ENCODE measurements at places on chromosomes 3 and 15.
A peak's percentile ranks its signal among the peaks of the same experiment; 100 is the strongest.

DNA sequence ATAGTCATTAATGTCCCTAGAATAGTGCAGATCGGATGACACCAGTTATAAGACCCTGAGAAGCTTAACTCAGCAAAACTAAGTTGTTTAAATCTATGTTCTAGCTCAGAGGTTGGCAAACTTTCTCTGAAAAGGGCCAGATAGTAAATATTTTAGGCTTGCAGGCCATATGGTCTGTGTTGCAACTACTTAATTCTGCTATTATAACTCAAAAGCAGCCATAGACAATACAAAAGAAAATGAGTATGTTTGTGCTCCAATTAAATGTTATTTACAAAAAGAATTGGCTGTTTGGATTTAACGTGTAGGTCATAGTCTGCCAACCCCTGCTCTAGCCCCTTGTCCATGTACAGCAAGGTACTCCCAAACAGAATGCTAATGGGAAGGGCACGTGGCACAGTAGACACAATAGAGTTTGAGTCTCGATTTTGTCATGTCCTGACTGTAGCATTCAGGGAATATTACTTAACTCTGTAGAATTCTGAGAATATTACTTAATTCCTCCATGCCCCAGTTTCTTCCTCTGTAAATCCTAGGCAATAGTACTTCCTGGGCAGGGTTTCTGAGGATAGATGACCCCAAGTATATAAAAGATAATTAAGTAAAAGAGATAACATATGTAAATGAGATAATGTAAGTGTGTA, 70.5 kb upstream of the ATP2C1 start:
- DNase-seq, result no peak

DNA sequence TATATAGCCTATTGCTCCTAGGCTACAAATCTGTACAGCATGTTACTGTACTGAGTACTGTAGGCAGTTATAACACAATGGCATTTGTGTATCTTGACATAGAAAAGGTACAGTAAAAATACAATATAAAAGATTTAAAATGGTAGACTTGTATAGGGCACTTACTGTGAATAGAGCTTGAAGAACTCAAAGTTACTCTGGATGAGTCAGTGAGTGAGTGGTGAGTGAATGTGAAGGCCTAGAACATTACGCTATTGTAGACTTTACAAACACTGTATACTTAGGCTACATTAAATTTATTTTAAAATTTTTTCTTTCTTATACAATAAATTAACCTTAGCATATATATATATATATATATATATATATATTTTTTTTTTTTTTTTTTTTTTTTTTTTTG, 140.0 kb upstream of the UBE2E1 start:
- DNase-seq, result no peak

GRCh38 chr3:23994244-23994569, 49.1 kb downstream of the NR1D2 start:
- no peak for DNase-seq

- DNase-seq, result no peak
Observed at GRCh38 chr15:64816452-64816851, 9.0 kb downstream of the PIF1 start.

DNA sequence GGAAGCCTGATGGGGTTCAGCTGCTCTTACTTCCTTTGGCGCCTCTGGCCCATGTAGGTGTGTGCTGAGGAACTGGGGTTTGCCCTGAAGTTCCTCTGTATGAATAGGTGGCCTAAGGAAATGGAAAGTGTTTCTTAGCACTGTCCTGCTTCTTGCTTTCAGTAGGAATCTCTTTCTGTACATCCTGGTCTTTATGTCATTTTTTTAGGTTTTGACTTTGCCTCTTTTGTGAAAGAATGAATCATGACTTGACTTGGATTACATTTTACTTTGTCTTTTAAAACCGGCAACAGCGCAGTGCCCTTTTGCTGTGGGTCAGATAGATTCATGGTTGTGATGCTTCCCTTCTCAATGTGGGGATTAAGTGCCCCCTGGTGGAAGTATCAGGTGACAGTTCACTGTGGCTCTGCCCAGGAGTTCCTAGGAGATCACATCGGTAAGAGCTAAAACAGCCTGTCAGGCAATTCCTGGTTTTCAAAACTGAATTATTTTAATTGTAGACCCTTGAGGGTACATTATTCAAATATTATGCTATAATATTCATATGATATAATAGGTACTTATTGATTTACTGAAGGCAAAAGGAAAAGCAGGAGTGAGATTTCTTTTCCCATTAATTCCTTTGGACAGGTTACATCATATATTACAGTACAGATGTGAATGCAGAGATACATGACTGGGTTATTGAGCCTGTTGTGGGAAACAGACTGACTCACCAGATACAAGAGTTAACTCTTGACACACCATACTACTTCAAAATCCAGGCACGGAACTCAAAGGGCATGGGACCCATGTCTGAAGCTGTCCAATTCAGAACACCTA, 95.4 kb downstream of the HCN4 start:
- DNase-seq, result peak; percentile 76

GRCh38 chr3:177141899-177142646, 55.2 kb downstream of the TBL1XR1 start:
- DNase-seq, result peak; percentile 50

DNA sequence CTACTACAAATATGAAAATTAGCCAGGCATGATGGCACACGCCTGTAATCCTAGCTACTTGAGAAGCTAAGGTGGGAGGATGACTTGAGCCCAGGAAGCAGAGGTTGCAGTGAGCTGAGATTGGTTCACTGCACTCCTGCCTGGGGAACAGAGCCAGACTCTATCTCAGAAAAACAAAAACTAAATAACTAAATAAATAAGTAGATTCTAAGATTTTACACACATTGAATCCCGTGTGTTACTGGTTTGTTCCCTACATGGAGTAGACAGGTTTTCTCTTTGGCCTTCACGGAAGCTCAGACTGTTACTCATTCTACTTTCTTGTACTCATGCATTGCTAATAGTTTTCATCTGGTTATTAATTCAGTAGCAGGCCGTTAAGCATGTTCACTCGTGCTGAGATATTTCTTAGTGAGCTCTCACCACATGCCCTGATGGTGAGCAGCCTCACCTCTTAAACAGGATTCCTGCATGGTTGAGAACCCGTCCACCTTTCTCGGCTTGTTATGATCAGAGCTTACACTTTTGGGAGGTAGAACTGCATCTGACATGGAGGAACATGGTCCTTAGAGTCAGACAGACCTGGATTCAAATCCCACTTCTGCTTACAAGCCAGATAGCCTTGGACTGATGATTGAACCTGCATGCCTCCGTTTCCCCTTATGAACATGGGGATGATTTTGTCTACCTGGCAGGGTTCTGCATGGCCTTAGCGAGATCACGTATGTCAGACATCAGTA, 49.1 kb downstream of the CMTM7 start:
- DNase-seq, result no peak

- no peak for DNase-seq
Observed at GRCh38 chr3:138031536-138031935, 21.6 kb downstream of the CLDN18 start.

GRCh38 chr15:41957021-41957897, 15.1 kb downstream of the EHD4 start:
- no peak for DNase-seq

- DNase-seq, result peak; percentile 56
Observed at GRCh38 chr3:169242708-169243513, 420.6 kb downstream of the MECOM start.

- DNase-seq, result peak; percentile 50
Observed at GRCh38 chr3:49476563-49476962, 6.5 kb downstream of the DAG1 start.

DNA sequence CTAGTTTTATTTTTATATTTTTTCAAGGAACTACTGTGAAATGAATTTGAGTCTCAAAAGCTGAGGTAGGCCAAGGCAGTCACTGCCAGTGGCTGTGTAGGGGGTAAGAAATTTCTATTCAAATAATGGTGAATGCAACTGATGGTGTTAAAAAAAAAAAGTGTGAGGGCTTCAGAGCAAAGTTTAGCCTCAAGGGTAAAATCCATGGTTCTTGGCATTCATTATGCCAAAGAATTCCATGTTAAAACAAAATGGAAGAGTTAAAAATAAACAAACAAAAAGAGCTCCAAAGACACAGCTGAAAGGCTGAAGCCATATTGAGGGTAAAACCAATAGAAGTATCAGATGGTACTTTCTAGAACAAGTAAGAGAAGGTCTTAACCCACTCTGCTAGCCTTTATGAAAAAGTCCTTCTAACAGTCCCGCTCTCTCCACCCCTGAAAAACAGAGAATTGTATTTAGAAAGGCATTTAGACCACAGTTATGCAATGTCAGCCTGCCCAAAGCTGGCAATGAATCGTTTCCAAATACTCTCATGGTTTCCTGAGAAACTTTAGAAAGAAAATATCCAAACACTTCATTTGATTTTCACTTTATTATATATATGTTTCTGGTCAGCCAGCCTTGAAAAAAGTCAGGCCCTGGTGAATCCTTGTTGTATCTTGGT, 158.4 kb upstream of the GMNC start:
- no peak for DNase-seq

GRCh38 chr3:24088782-24089181, 143.7 kb downstream of the NR1D2 start:
- DNase-seq, result peak; percentile 58

DNA sequence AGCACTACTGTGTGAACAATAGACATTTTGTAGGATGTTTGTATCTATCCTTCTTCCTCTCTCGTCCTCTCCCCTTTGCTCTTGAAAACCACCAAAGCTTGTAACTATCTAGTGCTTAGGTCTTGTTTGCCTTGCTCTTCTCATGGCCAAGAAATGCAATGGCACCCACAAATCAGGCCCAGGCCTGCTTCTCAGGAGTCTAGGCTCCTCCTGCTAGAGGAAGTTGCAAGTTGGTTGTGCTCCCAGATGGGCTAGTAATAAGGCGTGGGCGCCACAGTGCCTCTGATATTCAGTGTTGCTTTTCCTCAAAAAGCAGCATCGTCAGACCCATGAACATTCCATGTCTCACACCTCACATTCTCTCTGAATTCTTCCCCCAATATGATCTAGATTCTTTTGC, 28.7 kb downstream of the ZNF385D start:
- no peak for DNase-seq

DNA sequence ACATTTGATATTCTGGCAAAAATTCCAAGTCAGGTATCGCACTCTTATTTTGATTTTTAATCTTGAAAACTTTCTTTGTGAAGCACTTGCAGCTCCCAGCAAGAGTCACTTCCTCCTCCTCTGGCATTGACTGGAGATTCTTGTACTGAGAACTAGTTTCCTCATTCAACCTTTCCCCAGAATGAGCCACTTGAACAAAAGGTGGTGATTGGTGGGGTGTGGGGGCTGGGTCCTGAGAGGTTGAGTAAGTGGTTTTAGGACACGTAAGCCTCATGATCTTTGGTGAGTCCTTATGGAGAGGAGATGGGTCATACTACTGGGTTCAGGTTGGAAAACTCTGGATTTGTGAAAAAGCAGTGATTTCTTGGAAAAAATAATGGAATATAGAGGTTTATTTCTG, 32.3 kb upstream of the ONECUT1 start:
- no peak for DNase-seq

DNA sequence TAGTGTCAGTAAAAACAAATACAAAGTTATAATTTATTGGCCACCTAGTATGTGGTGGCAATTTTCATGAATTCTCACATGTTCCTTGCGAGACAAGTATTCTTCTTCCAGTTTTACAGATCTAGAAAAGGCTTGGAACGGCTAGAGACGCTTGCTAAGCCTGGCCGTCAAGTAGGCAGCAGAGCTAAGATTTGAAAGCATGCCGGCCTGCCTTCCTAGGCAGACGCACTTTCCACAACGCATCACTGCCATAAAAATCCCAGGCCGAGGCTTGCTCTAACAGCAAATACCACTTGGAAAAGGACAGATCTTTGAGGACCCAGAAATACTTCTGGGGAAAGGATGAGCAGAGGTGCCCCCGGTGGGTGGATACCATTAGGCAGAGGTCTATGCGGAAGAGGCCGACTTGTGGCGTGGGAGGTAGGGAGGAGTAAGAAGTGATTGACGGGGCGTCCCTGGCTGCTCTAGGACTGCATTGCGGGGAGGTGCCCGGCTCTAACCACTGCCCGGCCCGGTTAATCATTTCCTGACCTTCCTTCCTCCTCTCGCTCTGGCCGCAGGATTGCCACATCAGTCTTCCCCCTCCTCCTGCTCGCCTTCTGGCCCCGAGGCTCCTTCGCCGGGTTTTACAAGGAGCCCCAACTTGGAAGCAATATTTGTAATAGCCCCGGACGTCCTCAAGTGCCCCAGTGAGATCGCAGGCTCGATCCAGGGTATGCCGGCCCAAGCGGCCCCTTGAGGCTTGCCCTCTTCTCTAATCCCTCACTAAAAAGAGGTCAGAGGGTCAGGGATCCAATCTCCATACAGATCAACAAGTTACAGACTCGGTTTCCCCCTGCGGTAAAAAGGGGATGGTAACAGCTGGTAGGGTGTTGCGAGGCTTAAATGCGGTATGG, 1.3 kb upstream of the USP3 start:
- peak; percentile 45 for DNase-seq

DNA sequence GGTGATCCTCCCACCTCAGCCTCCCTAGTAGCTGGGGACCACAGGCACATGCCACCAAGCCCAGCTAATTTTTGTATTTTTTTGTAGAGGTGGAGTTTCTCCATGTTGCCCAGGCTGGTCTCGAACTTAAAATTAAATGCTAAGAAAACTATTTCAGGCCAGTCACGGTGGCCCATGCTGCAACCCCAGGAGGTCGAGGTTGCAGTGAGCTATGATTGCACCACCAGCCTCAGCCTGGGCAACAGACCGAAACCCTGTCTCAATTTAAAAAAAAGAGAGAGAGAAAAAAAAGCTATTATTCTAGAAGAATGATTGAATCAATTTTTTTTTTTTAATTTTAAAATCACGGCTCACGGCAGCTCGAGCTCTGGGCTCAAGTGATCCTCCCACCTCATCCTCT, 4.7 kb downstream of the SLC51A start:
- no peak for DNase-seq

- no peak for DNase-seq
Observed at GRCh38 chr3:126375835-126376331, 18.7 kb upstream of the KLF15 start.

DNA sequence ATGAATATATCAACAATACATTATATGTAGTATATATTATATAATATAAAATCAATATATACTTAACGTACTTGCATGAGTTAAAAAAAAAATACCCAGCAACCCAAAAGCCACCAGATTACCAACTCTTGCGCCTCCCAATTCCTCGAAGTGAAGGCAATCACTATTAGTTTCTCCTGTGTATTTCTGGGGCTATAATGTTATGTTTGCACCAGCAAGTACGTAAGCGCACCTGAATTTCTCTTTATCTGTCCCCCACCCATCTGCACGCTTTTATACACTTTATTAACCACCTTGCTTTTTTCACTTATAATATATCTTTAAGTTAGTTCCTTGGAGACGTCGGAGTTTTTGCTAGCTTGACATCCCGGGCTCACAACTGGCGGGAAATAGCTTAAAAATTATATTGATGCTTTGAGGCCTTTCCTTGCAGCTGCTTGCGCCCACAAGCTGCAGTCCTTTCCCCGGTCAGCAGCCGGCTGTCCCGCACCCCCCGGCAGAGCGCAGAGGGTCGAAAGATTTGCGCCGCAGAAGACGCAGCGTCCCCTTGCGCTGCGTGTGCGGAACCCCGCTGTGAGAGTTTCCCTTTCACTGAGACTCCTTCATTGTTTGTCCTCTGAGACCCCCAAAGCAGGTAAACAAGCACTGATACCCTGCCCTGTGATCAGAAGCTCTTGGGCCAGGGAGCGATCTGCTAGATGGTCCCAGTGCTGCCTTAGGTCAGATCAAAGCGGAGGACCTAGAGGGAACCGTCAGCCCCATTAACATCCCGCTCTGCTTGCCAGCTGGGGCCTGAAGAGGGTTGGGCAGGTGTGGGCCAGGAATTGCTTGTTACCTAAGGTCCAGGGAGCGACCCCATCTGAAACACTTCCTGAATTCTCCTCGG, 8.9 kb upstream of the EOMES start:
- DNase-seq, result no peak

Data from SK-MEL-5 (cell line).